ENCODE measurements at places on chromosomes 2 and 18.

- DNase-seq, result no peak
Measured at GRCh38 chr2:160388464-160389263, 104.9 kb downstream of the RBMS1 start.

DNA sequence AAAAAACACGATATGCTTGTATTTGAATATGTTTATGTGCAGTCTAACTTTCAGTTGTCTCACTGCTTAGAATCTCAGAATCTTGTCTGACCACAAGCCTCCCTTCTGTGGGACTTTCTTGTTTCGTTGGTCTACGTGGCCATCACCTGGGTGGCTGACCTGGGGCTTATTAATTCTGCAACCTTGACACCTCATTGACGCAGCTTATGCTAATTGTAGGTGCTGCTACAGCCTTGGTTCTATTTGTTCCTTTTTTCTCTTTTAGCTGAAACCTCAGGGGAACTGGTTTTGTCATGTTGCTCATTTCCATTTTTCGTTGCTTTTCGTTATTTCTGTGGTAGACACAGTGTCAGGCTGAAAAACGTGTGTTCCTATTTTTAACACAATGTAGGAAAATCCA is 273.7 kb downstream of the SLC4A3 start:
- no peak for DNase-seq

- DNase-seq, result no peak
Measured at GRCh38 chr2:23426263-23426905, 41.4 kb downstream of the KLHL29 start.

- no peak for DNase-seq
Measured at GRCh38 chr18:9362869-9363268, 28.3 kb downstream of the TWSG1 start.

- no peak for DNase-seq
Measured at GRCh38 chr2:58480141-58480540, 239.0 kb upstream of the FANCL start.

DNA sequence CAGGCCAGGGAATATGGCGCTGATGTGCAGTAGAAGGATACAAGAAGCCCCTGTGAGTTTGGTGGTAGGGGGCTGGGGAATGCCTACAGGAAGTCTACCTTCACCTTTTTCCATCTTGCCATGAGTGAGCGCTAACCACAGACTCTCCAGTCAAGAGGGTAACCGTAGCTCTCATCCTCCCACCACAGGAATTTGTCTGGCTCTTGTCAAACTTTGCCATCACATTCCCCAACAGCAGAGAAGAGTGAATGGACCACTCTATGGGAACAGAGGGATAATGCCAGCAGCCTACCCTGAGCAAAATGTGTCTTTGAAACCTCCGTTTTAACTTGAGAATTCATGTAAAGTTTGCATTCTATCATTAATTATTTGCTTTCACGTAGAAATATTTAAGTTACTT is 168.3 kb downstream of the NRP2 start:
- DNase-seq, result no peak

GRCh38 chr2:102032368-102033030 is 40.7 kb downstream of the IL1R2 start:
- DNase-seq, result no peak

- no peak for DNase-seq
Measured at GRCh38 chr2:172106108-172106961, 3.6 kb upstream of the DLX2 start.

DNA sequence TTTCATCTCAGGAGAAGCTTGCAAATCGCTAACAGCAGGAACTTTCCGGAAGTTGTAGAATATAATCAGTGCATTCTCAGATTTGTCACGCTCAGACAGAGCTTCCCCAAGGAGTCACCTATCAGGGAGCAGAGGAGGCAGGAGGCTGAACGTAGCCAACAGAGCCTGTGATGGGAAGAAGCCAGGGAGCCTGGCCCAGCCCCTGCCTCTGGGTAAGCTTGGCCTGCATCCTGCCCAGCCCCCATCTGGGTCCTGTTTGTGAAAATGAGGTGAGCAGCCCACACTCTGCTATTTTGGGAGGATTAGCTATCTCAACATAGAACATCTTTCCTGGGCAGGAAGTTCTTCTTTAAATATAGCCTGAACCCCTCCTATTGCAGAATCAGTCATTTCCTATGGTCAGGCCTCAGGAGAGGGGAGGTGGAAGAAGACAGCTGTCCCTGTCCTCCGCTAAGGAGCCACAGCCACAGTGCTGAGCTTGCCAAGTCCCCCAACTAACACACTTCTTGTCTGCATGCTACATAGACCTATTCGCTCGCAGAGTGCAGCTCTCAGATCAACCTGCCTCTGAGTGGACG is 19.2 kb upstream of the PKDCC start:
- DNase-seq, result no peak

DNA sequence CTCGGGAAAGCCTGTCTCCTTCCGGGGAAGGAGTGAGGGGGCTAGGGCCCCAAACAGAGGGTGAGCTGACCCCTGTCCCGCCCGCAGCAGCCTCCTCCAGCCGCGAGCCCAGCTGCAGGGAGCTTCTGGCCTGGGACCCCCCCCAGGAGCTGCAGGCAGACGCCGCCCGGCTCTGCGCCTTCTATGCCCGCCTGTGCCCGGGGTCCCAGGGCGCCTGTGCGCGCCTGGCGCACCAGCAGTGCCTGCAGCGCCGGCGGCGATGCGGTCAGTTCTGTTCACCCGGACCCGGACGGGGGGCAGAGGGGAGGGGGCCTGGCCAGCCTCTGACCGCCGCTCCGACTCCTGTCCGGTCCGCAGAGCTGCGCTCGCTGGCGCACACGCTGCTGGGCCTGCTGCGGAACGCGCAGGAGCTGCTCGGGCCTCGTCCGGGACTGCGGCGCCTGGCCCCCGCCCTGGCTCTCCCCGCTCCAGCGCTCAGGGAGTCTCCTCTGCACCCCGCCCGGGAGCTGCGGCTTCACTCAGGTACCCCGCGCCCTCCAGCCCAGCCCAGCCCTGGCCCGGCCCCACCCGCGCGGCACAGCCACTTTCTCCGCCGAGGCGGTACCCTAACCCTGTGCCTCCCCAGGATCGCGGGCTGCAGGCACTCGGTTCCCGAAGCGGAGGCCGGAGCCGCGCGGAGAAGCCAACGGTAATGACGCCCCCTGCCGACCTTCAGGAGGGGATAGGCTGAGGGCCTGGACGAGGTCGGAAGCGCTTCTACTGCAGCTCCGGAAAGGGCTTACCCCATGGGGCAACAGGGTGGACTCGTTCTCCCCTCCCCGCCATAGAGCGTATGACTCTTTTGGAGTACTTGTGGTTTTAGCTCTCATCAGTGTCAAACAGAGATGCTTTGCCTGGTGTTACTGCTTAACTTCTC is 2.0 kb upstream of the CHRND start:
- no peak for DNase-seq

- no peak for DNase-seq
Measured at GRCh38 chr2:177604271-177605065, 211.9 kb downstream of the AGPS start.

DNA sequence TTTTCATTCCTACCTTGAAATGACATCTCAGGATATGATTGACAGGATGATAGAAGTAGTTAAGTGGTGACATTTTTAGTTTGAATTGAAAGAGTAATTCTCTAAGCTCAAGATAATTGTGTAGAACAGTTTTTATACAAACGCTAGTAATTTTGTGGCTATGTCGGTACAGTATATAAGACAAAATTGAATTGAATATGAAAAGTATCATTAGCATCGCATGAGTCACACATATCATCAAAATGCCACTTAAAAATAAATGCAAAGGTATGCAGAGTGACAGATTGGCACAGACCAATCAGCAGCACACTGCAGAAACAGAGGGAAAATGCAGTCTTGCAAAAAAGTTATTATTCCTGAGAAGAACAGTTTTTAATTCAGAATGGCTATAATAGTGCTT is 608.2 kb upstream of the NETO1 start:
- DNase-seq, result no peak

DNA sequence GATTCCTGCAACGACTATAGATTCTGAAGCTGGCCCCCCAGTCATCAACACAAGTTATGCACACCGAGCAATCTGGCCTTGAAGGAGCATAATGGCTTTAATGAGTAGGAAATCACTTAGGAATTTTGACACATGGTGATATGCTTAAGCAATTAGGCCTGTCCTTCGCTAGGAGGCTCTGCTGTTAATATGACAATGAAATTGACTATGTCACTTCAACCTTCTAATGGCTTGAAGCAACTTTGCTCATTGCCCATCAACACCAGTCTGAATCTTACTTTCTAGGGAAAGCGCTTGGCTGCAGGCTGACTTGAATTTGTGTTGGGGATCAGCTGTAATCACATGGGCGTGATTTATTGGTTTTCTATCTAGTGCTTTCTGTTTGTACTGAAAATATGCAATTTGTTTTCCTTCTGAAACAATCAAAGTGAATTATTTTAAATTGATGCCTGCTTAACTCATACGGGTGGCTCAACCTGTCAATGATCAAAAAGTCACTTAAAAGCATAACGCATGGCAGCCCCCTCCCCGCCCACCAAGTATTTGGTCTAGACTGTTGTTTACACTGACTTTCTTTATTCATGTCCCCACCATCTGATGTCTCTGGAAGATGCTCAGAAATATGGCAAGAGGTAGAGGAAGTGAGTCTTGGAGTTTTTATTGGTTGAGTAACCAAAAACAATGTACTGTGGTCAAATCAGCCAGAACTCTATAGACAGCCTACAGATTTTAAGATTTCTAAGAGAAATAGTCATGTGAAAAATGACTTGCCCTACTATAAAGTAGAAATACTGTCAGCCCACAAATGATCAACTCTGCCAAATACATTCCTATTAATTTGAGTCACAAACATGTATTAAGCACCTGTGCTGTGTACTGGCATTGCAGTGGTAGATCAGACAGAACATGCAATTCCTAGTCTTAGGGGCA is 344.9 kb downstream of the RBM43 start:
- DNase-seq, result no peak

DNA sequence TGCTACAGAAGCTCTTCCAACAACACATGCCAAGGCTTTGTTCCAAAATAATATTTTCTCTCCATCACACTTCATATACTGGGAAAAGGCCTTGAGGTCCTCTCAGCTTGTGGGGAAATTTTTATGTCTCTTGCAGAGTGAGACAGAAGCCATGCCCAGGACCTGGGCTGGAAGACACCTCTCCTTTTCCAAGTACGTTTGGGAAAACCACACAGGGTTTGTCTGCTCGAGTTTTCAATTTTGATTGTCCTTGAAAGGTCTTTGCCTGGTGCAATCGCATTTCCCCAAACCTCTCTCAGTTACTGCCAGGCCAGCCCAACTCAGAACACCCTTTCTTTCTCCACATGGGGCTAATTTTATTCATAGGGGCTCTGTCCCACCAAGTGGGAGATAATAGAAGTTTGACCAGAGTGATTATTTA is 272.2 kb downstream of the OSR1 start:
- no peak for DNase-seq

- no peak for DNase-seq
Measured at GRCh38 chr2:236972491-236973342, 113.0 kb upstream of the COPS8 start.

GRCh38 chr2:8391126-8391525 is 290.7 kb upstream of the ID2 start:
- DNase-seq, result no peak

DNA sequence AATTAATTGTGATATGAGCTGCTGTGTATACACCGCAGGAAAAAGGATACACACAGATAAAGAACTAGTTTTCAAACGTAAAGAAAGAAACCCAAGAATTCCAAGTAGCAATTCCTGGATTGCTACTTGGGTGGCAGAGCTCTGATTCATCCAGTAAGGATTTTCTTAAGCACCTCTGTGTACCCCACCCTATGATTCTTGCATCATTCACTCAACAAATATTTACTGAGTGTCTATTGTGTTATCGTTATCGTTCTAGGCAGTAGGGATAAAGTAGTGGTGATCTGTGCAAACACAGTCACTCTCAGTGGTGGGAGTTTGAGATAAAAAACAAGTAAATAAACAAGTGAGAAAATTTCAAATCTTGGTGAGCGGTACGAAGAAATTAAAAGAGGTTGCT is 4.9 kb upstream of the TMEM200C start:
- no peak for DNase-seq

GRCh38 chr2:218898109-218898878 is 17.6 kb downstream of the WNT10A start:
- DNase-seq, result peak; percentile 86

DNA sequence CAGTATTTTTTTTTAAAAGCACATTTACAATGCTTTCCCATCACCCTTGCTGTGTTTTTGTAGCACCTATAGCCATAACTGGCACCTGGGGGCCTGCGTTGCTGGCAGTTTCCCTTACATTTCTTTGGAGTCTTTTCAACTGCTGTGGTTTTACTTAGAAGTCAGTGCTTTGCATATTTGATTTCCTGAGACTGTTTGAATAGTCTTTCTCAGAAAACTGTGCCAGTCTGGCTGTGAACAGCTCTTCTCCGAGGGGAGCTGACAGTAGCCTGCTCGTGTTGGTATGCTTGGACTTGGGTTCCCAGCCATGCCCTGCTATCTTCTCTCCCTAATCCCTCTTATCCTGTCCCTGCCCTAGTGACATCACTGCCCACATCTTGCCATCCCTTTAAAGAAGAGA is 81.5 kb downstream of the DPP4 start:
- DNase-seq, result no peak

GRCh38 chr2:74385396-74385795 is 5.3 kb upstream of the DCTN1 start:
- no peak for DNase-seq

DNA sequence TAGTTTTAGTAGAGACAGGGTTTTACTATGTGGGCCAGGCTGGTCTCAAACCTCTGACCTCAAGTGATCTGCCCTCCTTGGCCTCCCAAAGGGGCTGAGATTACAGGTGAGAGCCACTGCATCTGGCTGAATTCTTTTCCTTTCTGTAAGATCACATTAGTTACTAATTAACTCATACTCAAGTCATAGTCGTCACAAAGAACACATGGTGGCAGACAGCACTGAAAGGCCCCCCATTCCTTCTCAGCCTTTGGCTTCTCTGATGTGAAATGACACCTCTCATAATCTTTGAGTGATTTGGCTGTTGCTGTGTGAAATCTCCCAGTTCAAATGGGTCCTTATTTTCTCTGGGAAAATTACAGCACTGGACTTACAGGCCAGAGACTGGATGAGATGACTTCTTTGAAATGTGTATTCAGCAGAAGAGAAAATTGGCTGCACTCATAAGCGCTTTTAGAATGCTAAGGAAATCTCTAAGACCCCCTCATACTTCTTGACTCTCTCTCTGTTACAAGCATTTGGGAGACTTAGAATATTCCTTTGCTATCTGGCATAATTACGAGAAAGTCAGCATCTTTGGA is 764.8 kb downstream of the RNF144A start:
- DNase-seq, result no peak

All from stimulated activated CD4-positive, alpha-beta T cell treated with anti-CD3 and anti-CD28 coated beads, TNF-alpha, amount 100 ng/mL, for 1 hour (primary cell).